ENCODE measurements at places on chromosomes 5 and 9.

GRCh38 chr5:93055561-93055960 lies 525.5 kb downstream of the NR2F1-AS1 start:
- no peak for DNase-seq

DNA sequence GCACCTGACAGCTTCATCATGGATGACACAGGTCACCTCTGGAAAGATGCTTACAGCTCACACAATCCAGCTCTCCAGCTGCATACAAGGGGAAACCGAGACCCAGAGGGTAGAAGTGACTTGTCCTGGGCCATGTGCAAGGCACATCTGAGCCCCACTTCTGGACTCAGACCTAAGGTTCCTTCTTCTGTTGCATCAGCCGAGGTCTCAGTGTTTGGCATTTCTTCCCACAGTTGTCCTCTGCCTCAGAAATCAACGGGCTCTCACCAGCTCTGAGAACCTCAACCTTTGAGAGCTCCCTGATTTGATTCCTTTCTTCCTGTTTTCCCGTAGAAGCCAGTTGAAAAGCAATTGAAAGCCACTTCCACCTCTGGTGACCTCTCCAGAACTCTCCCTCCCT lies 38.7 kb upstream of the COL15A1 start:
- no peak for DNase-seq

DNA sequence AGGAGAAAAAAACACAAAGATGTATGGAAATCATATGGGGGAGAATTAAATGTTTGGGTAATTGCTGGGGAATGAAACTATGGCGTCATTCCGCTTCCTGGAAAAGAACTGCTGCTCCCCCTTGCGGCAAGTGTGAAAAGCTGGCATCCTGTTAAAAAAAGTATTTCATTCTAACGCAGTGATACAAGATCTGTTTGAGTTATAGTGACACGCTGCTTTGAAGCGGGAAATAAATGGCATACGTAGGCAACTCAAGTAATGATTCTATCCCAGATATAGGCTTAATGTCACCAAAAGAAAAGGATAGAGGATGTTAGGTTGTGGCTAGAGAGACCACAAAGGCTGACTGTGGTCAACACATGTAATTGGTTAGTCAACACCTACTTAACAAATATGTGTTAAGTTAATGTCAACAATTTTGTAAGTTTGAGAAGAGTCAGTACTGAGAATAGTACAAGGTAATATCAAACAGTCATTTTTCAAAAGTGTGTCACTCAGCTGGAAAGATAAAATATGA lies 70.2 kb upstream of the ALDH1A1 start:
- DNase-seq, result no peak

DNA sequence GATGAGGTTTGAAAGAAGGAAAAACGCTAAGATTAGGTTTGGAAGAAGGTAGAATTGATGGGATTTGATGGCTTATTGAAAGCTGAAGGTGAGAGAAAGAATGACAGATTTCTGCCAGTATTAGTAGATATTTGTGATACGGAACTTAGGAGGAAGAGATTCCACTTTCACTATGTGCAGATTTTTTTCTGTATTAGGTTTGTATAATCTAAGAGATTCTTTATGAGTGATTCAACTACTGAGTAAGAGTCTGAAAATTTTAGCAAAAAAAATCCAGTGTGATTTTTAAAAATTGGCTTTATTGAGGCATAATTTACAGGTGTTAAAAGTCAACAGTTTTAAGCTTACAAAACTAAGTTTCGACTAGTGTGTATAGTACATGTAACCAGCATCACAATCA lies 54.1 kb downstream of the AP3S1 start:
- no peak for DNase-seq

GRCh38 chr9:77569335-77569734 lies 78.8 kb downstream of the GNA14 start:
- DNase-seq, result no peak

DNA sequence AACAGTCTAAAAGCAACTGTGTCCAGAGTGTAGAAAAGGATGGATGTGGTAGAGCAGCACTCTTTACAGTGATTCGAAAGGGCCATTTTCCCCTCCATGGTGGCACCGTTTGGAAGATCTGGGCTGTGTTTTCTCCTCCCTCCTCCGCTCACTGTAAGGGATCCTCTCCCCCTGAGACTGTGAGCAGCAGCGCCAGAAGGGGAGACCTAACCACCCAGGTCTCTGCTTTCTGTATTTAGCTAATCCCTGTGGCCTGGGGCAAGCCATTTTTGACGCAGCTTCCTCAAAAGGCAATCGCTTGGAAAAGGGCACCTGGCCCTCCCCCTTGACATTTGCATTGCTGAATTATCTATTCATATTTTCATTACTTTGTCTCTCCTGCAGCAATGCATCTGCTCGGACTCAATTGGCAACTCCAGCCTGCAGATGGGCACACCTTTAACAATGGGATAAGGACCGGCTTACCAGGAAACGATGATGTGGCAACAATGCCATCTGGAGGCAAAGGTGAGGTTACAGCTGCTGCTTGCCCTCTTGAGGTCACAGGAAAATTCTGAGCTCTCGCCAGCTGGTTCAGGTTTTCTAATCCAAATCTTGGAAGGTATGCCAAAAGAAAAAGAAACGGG lies 244.3 kb upstream of the WWC1 start:
- DNase-seq, result peak; percentile 8

DNA sequence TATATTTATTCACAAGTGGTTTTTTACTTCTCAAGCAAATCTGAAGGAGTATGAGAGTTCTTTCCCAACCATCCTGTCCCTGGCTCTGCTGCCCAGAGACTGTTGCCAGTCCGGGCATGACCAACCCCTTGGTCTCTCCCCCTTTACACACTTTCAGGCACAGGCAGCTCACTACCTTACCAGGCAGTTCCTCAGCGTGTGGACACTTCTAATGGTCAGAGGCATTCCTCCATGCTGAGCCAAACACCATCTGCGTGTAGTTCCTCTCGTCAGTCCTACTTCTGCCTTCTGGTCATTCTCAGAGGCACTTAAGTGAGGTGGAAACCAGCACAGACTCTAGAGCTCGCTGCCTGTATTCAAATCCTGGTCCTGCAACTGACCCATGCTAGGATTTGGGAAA lies 56.1 kb downstream of the TSTD2 start:
- peak; percentile 15 for DNase-seq

- no peak for DNase-seq
These were observed 21.4 kb upstream of the SNX2 start for GRCh38 chr5:122753500-122753899.

GRCh38 chr9:113992276-113992951 lies 85.7 kb downstream of the AMBP start:
- peak; percentile 91 for DNase-seq

GRCh38 chr5:128538000-128538249 lies at the start of gene FBN2:
TSS of gene FBN2 (minus strand) at chr5:128538245. CDS start at chr5:128537603, 642 bp downstream.
- DNase-seq, result no peak

DNA sequence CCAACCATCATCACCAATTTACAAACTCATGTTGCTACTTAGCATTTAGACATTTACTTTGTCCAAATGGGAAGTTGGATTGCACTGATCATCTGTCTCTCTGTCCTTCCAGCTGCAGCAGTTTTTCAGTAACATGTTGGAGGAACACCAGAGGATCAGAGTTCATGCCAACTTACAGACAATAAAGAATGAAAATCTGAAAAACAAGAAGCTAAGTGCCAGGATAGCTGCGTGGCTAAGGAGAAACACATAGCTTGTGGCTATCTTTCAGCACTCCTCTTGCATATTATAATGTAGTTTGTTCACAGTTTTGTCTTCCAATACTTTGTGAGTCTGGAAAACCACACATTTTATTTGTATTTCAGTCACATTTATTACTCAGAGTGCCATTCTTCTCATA lies 6.4 kb upstream of the ARL14EPL start:
- DNase-seq, result no peak

DNA sequence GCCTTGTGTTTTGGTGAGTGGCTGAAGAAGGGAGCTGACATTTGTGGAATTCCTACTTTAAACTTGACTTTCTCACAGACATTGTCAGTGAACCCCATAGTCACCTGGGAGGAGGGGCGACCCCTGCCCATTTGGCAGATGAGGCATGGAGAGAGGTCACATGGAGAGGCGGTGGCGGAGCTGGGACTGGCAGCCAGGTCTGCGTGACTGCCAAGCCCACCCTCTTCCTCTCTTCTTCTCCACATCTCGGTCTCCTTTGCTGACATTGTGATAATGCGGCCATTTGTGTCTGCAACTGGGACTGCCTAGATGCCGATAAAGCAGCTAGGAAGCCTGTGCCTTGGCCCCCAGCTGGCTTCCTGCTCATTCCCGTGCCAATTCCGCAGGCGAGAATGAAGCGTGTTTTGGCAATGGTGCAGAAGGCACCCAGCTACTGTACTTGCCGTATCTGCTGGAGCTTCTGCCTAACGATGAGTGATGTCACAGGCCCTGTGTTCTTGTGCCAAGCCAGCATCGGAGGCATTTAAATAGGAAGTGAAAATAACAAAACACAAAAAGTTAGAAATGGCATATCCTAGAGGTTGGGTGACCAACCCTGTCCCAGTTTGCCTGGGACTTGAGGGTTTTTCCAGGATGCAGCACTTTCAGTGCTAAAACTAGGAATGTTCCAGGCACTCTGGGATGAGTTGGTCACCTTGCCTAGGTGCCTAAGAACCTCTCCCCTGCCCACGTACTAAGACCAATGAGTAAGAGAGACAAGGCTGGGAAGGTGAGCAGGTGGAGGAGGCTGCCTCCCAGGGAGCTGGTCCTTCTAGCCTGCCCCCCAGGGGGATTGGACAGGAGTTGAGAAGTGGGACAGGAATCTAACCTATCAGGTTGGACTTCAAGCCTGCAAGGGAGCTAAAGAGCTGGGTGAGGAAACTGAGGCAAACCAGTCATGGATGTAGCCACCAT lies 23.6 kb downstream of the OLFML2A start:
- DNase-seq, result no peak

GRCh38 chr5:170788626-170789304 lies 5.2 kb downstream of the GABRP start:
- DNase-seq, result no peak

DNA sequence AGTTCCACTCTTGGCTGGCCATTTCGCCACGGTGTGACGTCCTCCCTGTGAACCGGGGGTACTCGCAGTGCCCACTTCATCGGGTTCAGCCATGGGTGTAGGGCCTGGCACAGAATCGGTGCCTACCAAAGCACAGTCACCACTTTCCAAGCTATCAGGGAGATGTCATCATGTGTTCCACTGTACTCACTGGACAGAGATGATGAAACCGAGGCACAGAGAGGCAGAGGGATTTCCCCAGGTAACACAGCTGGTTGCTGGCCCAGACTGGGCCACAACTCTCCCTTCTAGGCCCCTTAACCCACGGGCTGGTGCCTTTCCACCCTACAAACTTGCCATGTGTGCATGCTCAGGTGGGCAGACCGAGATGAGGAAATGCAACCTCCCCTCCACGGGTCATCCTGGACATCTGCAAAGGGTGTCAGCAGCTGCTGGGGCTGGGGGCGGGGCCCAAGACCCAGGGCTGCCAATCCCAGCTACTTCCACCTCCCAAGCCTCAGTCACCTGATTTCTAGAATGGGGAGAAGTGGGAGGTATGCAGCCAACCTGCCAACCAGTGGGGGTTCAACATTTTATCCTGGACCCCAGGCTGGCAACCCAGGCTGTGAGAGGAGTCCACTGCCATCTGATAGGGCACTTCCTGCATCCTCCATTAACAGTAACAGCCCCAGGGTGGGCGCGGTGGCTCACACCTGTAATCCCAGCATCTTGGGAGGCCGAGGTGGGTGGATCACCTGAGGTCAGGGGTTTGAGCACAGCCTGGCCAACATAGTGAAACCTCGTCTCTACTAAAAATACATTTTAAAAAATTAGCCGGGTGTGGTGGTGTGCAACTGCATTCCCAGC lies 893 bp upstream of the SH2D3C start:
- no peak for DNase-seq

- DNase-seq, result no peak
These were observed 40.8 kb upstream of the ARRDC3 start for GRCh38 chr5:91423871-91424270.

DNA sequence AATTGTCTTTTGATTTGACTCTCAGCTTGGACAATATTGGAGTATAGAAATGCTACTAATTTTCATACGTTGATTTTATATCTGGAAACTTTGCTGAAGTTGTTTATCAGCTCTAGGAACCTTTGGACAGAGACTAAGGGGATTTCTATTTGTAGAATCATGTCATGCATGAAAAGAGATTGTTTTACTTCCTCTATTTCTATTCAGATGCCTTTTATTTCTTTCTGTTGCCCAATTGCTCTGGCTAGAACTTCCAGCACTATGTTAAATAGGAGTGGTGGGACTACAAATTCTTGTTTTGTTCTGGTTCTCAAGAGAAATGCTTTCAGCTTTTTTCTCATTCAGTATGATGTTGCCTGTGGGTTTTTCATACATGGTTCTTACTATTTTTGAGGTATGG lies 112.8 kb upstream of the CDH12 start:
- no peak for DNase-seq

DNA sequence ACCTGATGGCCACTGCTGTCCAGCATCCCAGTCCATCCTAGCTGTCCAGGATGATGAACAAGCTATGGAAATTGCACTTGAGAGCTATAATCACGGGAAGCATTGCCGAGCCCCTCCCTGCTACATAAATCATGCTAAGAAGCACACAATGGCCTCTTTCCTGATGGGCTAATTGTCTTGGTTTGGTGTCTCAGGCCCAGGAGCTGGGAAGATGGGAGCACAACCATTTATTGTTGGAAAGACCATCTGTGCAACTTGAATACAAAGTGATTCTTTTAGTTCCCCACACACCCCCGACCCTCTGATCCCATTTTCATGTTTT lies 80.4 kb downstream of the RGS3 start:
- no peak for DNase-seq

DNA sequence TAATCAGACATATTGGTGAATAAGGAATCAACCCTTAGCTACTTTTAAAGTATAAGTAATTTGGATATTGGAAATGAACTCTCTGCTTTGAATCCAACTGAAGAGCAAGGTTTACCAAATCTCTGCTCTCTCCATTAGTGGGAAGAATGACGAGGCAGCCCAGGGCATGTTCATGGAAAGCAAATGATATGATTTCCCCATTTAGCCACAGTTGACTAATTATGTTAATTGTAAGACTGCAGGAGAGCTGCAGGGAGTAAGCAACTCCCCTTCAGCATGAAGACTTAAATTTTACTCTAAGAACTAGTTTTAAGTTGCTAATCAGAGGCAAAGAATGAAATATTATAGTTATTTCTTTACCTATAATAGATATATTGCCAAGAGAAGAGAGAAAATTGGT lies 194.3 kb upstream of the CD180 start:
- no peak for DNase-seq

DNA sequence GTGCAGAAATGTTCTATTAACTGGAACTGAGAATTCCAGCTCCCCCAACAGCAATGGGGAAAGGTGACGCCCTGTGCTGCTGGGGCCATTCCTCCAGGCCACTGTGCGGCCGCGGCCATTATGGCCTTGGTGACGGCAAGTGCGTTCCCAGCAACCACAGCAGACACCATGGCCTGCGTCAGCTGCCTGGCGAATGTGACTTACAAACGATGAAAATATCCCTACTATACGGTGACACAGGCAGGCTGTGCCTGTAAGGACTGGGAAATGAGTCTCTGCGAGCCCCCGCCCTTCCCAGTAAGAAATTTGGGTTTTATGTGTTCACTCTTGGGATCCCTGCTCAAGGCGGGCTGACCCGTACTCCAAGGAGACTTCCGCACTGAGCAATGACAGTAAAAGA lies 20.6 kb downstream of the CLPTM1L start:
- no peak for DNase-seq

- no peak for DNase-seq
These were observed 279.6 kb downstream of the FANCC start for GRCh38 chr9:95037789-95038521.
